ENCODE measurements at places on chromosomes 2 and 18.
A peak's percentile ranks its signal among the peaks of the same experiment; 100 is the strongest.

GRCh38 chr18:55584201-55584600 lies 3.8 kb downstream of the TCF4 start:
- DNase-seq = no peak

DNA sequence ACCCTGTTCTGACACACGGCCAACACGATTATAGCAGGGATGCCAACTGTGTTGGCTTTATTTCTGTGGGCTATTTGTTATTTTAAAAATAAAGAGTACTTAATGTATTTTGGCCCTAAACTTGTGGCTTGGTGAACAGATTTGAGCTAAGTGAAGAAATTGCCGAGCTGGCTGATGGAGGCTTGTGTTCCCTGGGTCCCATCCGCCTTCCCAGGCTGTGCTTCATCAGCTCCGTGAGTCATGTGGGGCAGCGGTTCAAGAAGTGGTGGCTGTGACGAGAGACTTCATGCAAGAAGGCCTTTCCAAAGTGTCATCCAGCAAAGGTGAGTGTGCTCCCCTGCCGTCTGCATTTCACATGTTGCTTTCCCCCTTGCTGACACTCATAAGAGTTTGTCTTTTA lies 73.6 kb upstream of the NCK2 start:
- peak; percentile 34 for DNase-seq

- DNase-seq = no peak
These were observed 623.9 kb downstream of the NYAP2 start for GRCh38 chr2:226023383-226023782.

DNA sequence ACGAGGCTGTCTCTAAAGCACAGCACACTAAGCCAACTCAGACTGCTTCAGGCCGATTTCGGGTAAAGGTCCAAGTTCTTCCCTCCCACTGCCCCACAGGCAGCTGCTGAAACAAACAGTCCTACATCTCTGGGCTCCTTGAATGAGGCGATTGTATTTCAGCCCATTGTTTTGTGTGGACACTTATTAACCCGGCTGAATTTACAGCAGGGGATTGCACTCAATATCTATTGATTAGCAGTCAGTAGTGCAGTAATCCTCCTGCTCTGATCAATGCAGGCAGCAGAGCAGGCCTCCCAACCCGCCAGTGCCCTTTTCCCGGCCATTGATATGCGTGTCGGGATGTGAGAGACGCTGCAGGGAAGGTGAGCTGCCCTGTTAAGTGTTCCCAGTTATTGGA lies 330.1 kb downstream of the CMPK2 start:
- DNase-seq = no peak

All from RCC 7860 (cell line).